ENCODE measurements at places on chromosomes 11 and 22. TPM values are rescaled to one million over a fixed set of nuclear protein-coding genes. Genes with fewer than 3 reads are reported as not detected.

DNA sequence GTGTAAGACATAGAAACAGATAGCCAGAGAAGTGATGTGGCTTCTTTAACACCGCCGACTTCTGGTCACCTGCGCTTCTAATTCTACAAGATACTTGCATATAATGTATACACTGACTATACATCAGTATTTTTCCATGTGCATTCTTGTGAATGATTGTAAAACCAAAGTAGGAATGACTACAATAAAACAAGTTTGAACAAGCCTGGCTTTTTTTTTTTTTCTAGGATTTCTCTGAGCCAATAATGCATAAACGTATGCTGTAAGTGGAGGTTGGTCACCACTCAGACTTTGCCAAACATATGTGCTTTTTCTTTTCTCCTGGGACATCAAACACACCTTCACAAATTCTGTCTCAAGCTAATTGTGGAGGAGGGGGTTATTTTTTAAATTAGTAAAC is 237.8 kb upstream of the KIRREL3 start:
- DNase-seq: peak; percentile 56

CLP1 gene
- 22.4 TPM for total RNA-seq

DNA sequence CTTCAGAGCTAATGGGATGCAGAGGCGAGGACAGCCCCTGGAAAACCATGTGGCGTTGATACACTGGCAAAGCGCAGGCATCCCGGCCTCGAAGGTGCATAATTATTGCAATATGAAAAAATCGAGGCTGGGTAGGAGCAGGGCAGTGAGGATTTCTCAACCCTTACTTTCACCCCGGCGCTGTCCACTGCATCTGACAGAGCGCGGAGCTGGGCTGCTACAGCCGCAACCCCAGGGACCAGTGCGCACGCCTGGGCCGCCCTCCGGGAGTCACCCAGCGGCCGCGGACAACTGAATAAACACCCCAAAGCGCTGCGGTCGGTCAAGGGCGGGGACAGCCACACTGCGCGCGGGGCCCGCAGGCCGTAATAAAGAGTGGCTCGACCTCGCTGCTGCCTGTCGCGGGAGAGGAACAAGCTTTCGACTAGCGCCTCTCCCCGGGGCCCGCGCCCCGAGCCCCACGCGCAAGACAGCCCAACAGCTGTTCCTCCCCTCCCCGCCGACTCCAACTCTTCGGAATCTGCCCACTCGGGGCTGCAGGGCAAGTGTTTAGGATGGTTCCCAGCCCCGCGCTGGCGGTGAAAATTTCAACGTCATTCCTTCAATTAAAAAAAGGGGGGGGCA is 3.6 kb upstream of the WT1 start:
- no peak for DNase-seq

MMP12 gene
- total RNA-seq: not detected

GRCh38 chr11:30423886-30424285 is 101.0 kb downstream of the ARL14EP start:
- no peak for DNase-seq

GRCh38 chr11:64095273-64095817 is 59.6 kb downstream of the FLRT1 start:
- DNase-seq: no peak

- DNase-seq: no peak
Measured at GRCh38 chr11:75504501-75504900, 21.2 kb downstream of the GDPD5 start.

DNA sequence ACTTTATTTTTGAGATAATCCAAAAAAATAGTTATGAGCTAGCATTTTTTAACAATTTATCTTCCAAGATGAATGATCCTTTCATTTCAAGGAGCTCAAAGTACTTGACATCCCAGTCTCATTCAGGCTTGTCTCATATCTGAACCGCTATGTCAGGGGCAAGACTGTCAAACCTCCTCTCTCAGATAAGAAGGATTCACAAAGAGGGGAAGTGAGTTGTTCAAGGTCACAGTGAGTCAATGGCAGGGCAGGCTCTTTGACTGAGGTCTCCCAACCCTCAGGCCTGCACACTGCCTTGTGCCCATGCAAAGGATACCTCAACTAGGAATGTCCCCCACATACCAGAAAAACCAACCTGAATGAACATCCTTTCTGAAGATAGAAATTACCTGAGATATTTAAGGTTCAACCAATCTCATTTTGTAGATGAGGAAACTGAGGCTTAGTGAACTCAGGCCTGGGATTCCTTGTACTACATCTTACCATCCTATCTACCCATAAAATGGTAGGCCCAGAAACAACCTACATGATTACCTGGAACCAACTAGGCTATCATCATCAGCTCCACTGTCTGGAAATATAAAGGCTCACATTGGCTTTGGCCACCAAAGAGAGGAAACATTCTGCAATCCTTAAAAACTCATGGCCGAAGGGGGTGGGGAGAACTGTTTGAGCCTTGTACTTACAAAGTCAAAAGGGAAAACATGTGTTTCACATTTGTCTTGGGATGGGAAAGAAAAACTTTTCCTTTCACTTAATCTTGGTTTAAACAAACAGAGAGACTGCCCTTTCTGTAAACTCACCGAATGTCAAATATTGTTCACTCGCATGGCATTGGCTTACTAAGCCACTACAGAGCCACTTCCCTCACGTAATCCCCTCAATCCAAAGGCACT is 51.1 kb downstream of the LIF start:
- DNase-seq: no peak

DNA sequence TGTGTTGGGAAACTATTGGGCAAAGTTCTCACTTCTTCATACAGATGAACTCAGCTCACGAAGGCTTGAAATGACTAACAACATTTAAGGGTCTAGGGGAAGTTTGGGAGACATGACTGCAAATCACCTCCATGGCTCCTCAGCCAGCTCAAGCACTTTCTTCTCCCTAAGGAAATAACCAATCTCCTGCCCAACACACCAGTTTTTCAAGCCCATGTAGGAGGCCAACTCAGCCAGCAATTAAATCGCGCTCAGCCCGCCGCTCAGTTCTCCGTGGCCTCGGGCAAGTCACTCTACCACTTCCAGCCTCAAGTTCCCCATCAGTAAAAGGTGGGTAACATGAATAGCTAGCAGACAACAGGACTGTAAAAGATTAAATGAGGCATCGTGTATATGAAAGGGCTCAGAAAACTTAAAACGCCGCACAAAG is 796 bp downstream of the POLDIP3 start:
- DNase-seq: no peak

- no peak for DNase-seq
Measured at GRCh38 chr11:34366522-34366921, 8.7 kb upstream of the ABTB2 start.

CFAP300 gene
- total RNA-seq: 3.5 TPM

NTM gene
- total RNA-seq: 51.7 TPM

HORMAD2 gene
- not detected for total RNA-seq

- DNase-seq: no peak
Measured at GRCh38 chr22:28647216-28647615, 32.4 kb downstream of the TTC28 start.

- no peak for DNase-seq
Measured at GRCh38 chr11:73507086-73507485, 90.8 kb downstream of the FAM168A start.

OTOG gene
- not detected for total RNA-seq

- DNase-seq: peak; percentile 4
Measured at GRCh38 chr11:22920939-22921565, 60.8 kb upstream of the CCDC179 start.

- DNase-seq: peak; percentile 32
Measured at GRCh38 chr11:61700212-61700611, 20.0 kb downstream of the DAGLA start.

DNA sequence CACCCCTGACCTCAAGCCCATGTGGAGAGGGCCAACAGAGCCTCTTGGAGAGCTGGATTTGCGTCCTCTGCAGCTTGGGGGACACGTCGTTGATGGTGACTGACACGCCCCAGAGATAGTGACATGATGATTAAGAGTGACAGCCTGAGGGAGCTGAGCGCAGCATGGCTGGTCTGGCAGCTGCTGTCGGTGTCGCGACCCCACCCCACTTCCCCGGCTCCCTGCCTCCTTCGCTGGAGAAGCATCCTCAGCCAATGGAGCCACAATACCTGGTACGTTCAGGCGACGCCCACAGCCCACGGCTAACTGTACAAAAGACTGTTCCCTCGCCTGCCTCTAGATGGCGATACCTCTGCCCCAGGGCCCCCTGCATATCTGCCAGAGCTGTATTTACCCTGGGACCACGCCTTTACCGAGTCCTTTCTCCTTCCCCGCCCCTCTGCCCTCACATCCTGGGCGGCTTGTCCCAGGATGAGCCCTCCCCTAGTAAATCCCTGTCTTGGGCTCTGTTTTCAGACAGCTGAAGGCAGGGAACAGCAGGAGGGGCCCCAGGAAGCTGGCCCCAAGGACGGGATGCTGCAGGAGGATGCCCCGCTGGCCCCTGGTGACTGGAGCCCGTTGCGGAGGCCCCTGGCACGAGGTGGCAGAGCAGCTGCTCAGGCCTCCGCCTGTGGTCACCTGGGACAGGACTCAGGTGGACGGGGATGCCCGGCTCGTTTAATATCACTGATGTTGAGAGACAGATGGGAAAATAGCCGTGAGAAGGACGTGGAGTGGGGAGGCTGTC is 90.6 kb downstream of the RPS6KA4 start:
- DNase-seq: peak; percentile 54

APOL6 gene
- 14.9 TPM for total RNA-seq

BAIAP2L2 gene
- 4.0 TPM for total RNA-seq

GRCh38 chr11:10868352-10868751 is 10.5 kb upstream of the ZBED5 start:
- DNase-seq: no peak

- no peak for DNase-seq
Measured at GRCh38 chr22:26894362-26894761, 237.0 kb downstream of the MIAT start.

RBM7 gene
- total RNA-seq: 27.1 TPM

GRCh38 chr11:2573240-2574042 is 126.4 kb downstream of the KCNQ1OT1 start:
- DNase-seq: no peak

OR5A1 gene
- not detected for total RNA-seq

DNA sequence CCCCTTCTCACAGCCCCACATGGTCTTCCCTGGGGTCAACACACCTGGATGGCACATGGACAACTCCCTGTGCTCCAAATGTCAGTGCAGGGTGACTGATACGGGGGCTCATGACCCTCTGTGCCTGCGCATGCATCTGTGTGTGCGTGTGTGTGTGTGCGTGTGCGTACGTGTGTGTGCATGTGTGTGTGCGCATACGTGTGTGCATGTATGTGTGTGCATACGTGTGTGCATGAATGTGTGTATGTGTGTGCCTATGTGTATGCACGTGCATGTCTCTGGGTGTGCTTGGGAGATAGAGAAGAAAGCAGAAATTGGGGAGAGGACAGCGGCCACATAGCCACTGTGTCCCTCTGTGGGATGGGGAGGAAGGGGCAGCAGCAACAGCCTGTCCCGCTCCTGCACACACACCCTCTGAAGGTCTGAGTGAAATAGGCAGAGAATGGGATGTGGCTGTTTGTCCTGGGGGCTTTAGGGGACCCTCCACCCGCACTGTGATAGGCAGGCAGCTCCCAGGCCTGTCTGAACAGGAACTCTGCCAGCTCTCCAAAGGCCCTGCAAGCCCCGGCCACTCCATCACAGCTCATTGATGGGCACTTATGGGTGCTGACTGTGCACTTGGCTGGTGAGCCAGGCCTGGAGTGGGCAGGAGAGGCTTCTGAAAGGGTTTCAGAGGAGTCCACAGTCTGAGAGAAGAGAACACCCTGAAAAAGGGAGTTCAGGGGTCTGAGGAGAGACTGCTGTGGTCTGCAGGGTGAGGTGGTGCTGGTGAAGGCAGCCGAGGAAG is 28.7 kb upstream of the PICK1 start:
- DNase-seq: no peak

MYBPC3 gene
- total RNA-seq: not detected

DNA sequence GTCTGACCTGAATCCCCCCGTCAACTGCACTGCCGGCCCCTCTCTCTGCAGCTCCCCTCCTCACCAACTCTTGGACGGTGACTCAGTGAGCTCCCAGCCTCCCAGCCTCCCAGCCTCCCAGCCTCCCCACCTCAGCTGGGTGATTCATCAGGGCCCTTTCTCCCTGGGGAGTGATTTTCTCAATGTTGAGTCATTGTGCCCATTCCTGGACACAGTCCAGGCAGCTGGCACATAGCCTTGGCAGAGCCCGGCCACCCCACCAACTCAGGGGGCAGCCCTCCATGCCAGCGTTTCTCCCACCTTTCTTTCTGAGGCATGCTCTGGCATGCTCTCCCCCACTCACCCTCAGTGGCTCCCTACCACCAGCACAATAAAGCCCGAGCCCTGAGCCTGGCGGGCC is 30.7 kb downstream of the PDE2A start:
- DNase-seq: peak; percentile 69

GAL3ST1 gene
- not detected for total RNA-seq

KDM4E gene
- not detected for total RNA-seq

DNA sequence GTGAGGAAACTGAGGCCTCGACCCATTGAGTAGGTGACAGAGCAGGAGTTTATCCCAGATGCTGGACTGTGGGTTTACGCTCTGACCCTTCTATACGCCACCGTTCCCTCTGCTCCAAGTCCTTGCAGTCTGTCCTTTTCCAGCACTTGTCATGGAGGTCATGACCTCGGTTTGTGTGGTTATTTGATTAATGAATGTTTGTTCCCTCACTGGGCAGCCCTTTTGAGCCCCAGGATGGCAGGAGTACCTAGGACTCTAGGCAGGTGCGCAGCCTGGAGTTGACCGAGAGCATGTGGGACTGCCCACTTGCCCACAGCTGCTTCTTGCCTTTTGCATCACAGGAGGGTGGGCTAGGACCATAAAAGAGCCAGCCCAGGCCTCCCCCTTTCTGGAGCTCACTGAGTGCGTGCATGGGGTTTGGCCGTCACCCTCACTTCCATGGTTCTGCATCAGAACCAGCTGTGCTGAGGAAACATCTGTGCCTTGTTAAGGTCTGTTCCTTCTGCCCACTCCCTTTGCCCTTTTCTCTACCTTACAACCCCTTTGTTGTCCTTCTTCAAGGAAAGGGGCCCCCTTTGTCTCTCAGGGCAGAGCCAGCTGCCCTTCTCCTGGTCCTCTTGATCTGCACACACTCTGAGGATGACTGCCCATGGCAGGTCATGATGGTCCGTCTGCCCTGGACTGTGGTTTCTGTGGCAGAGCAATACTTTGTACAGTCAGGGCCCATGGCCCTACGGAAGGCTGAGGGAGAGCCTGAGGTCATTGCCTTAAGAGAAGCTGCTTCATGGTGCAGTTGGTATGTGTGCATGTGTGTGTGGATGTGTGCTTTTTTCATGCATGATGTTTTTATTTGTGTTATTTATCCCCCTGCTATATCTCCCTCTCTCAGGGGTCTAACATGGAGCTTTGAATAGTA is 38.2 kb downstream of the BMAL1 start:
- DNase-seq: no peak

DNA sequence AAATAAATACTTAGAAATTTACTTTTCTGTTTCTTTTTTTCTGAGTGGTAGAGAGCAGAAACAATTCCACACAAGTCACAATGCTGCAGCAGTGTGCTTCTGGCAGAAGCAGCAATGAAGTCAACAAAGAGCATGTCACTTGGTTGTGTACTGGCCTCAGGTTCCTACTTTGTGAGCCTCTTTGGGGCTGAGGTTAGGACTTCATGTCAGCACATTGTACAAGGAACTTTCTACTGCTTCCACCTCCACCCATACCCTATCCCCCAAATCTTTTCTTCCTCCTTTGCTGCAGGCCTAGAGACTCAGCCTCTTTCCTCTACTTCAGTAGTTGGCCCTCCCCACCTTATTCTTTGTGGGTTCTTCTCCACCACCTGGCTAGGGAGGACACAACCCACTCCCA is 252.7 kb upstream of the PITPNB start:
- DNase-seq: no peak

XRCC6 gene
- total RNA-seq: 396 TPM

NAV2 gene
- 12.1 TPM for total RNA-seq

CASP1 gene
- 47.5 TPM for total RNA-seq

GRCh38 chr11:86192519-86193257 is 51.9 kb upstream of the EED start:
- no peak for DNase-seq

TEX12 gene
- not detected for total RNA-seq

AMOTL1 gene
- 182 TPM for total RNA-seq

MYEOV gene
- total RNA-seq: 3.0 TPM
